Stimulated activated CD4-positive, alpha-beta T cell treated with anti-CD3 and anti-CD28 coated beads, Interleukin-4, amount 100 ng/mL, for 4 hours (primary cell): ENCODE measurements at places on chromosomes 5 and 9.

GRCh38 chr9:111484572-111484894 lies 350 bp upstream of the ECPAS start:
- DNase-seq: no peak

- DNase-seq: no peak
These were observed 377.5 kb upstream of the RFX3 start for GRCh38 chr9:3903273-3903672.

DNA sequence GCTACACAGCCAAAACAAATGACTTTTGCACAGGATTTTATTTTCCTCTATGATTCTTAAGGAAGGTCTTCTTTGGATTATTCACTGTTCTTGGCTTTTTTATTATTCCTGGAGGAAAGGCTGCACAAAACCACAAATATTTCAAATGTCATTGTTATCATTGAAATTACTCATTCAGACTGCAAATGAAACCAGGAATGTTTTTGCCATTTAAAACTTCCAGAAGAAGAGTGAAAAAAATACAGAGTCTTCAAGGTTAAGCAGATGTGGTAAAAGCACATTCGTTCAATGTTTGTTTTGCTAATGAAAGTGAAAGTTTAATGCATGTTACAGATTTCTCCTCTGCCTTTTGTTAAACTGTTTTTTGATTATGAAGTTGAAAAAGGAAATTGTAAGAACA lies 238.2 kb downstream of the TLE4 start:
- DNase-seq: no peak

- no peak for DNase-seq
These were observed 311.2 kb downstream of the TRIM32 start for GRCh38 chr9:116998305-116998704.

GRCh38 chr5:180815293-180815917 lies 12.8 kb upstream of the MGAT1 start:
- DNase-seq: no peak

DNA sequence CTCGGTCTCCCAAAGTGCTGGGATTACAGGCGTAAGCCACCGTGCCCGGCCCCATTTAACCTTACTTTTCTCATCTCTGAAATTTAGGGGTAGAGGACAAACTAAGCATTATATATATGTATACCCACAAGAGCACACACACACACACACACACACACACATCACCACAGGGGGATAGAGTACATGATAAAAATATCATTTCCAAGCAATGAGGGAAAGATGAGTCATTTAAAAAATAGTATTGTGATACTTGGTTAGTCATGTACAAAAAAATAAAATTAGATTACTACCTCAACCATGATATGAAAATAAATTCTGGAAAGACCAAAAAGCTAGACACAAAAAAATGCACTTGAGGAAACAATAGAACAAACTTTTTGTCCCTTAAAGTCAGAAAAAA lies 67.2 kb downstream of the CDH18 start:
- DNase-seq: no peak

DNA sequence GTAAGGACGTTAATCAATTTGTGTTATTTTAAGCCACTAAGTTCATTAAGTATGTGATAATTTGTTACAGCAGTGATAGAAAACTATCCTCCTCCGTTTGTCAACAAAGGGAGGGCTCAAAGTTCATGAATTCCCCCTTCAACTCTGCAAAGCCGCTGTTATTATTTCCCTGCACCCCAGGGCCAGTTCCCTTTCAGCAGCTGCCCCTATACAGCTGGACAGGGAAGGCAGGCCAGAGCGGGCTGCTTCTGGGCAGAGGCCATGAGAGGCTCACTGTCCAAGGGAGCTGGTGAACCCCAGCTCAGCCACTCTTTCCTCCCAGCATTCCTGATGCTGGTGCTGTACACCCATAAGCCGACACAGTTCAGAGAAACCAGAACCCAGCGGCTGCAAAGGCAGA lies 102.4 kb upstream of the GPR151 start:
- DNase-seq: no peak

GRCh38 chr5:958701-959571 lies 49.7 kb upstream of the NKD2 start:
- DNase-seq: no peak

DNA sequence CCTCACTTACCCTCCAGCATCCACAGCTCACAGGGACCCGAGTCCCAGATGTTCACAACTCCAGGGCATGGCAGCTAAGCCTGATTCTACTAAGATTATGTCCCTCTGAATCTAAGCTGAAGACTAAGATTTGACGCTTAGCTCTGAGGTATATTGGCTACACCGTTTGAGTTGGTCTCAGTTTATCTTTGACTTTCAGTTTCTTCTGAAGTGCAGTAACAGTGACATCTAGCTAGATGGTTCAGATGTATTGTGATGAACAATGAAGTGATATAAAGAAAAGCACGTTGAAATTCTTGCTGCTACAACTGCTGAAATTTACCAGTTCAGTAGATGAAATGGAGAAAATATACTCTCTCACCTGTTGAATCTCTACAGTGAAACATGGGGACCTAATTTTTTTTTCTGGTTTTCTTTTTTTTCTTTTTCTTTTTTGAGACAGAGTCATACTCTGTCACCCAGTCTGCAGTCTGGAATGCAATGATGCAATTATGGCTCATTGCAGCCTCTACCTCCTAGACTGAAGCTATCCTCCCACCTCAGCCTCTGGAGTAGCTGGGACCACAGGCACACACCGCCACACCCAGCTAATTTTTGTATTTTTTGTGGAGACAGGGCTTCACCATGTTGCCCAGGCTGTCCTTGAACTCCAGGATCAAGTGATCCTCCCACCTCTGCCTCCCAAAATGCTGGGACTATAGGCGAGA lies 15.7 kb downstream of the RFK start:
- no peak for DNase-seq

- DNase-seq: no peak
These were observed 107.6 kb downstream of the APBA1 start for GRCh38 chr9:69564557-69564956.

DNA sequence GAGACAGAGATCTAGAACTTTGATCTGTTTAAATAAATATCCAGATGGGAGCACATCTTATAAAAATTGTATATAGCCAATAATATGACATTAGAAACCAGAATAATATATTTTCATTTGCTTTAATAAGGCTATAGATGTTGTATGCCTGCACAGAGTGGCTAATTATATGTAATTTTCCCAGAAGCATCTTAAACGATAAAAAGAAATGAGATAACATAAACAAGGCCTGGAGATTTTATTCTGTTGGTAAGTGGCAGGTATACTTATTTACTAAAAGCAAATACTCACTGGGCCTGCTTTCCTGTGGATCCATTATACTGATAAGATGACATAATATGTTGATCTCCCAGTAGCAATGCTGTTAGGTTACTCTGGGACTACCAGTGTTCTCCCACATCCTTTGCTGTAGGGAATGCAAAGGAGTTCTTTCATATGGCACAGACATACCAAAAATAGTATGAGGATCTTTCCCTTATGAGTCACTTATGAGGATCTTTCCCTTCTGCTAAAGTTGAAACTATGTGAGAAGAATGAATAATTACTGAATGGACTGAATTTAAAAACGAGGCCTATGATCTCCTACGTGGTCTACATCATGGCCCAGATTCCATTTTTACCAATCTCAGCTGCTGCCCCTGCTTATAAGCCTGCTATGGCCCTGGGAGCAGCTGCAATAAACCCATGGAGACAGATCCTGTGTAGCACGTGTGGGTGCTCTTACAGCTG lies 112.1 kb downstream of the NUDT12 start:
- DNase-seq: no peak

DNA sequence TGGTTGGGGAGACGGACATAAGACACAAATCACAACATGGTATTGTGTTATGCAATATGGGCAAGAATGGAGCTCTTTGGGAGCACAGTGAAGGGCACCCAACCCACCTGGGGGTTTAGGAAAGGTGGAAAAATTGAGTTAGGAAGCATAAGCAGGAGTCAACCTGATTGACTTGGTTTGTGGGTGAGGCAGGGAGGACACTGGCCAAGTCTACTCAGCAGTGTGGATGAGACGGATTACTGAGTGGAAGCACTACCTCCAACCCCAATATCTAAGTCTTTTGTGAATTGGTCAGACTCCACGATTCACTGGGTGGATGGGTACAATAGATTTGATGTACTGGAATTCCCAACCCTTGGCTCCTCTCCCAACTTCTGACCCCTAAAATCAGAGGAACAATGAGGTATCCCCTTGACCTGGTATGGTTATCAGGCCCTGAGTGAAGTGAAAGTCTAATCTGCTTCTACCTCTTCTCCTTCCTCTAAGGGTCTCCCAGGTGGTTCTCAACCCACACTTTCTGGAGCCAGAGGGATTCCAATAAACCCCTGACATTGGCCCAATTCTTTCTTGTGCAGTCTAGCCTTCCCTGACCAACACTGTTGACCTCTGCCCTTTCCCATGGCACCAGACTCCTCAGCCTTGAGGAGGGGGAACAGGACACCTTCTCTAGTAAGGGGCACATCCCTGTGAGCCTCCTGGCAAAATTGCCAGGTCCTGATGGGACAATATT lies 5.2 kb downstream of the EGR1 start:
- no peak for DNase-seq

DNA sequence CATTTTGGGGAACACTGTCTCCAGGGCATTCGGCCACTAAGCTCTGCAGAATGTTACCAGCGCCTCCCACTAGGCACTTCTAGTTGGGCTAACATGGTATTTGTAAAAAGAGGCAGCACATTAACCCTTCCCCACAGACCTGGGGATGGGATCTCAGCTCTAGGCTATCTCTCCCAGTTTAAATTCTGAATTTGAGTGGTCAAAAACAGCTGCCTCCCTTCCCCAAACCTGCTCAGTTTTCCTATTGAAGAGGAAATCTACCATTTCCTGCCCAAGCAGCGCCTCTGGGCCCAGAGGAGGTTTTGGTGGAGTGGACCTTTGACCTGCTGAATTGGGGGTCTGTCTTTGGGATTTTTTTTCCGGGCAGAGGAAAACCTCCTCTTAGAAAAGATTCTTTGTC lies 53.2 kb downstream of the ENC1 start:
- no peak for DNase-seq

DNA sequence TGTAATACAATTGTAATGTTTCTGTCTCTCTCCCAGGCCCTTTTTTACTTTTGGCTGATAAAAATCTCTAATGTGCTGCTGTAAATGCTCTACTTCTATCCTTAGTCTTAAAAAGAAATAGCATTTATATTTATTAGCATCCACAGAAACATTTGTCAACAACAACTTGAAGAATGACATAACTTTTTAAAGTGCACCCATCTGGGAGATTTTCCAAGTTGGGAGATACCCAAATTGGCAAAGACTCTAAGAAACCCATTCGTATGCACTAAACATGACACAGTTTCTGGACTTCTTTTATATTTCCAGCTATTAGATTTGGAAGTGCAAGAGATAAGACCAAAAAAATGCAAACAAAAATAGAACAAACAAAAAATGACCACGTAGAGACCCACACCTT lies 2287.4 kb upstream of the WWC1 start:
- no peak for DNase-seq

DNA sequence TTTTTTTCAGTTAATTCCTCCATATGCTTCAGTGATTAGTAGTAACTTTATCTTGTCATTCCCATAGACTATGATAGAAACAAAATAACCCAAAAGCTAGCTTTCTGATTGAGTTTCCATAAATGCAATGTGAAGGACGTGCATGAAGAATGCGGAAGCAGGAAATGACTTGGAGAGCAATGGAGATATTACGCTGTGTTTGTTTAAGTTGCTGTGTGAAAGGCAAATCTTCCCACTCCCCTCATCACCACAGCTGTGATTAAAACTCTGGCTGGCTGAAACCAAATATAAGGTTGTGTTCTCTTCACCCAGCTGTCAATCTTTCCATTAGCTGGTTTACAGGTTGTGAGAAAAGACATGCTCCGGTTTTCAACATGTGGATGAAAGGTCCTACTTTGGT lies 83.9 kb downstream of the NR2F1-AS1 start:
- DNase-seq: no peak

DNA sequence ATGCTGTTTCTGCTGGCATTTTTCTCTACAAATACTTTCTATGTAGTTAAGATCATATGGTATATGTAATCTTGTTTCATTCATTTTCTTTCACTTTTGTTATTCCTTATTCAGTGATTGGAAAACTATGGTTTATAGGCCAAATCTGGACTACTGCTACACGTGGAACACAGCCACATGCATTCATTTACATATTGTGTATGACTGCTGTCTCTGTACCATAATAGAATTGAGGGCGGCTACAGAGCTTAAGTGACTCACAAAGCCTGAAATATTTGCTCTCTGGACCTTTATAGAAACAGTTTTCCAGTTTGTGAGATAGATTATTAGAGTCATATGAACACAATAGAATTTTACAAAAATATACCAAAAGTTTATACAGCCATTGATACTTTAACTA lies 133.6 kb upstream of the CDKN2B start:
- no peak for DNase-seq

- DNase-seq: no peak
These were observed 89.3 kb downstream of the GAS1 start for GRCh38 chr9:86858009-86858408.

GRCh38 chr5:96463091-96463490 lies 30.0 kb upstream of the PCSK1 start:
- no peak for DNase-seq

DNA sequence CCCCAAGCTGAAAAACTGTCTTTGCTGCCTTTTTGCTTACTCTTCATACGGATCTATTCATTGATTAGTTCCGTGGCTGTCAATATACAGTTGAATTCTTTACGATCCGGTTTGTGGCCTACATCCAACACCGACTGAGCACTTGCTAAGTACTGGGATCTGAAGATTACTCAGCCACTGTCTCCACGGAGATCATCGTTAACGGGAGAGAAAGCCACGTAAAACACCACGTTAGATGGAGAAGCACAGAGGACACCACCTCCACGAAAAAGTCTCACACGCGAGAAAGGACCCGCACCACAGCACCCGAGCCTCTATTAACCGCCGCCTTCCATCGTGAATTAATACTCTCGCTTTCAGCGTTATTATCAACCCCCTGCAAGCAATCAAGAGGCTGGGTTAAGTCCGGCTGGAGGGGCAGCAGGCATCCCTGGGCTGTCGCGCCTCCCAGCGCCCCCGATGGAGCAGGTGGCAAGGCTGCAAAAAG lies 650 bp downstream of the ELP1 start:
- no peak for DNase-seq

- DNase-seq: no peak
These were observed 73.8 kb downstream of the TRIO start for GRCh38 chr5:14216902-14217301.

- no peak for DNase-seq
These were observed 50.1 kb downstream of the PJA2 start for GRCh38 chr5:109359642-109360041.

DNA sequence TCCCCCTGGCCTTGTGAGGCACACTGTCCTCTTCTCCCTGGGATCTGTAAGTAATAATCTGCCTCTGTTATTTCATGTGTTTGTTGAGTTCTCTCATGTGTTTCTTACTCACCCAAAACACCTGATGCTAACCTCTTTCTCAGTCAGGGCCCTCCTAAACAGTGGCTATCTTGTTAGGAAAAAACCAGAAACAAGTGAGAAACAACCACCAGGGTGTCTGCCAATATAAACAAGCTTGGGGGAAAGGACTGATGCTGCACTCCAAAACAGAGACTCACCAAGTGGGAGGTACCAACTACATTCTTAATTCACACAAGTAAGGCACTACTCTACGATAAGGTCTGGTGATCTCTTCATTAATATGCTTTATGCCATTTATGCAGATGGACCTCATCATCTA lies 564.4 kb downstream of the SEMA5A start:
- no peak for DNase-seq

GRCh38 chr5:154509784-154510555 lies 31.9 kb upstream of the HAND1 start:
- no peak for DNase-seq
